ENCODE measurements at places on chromosomes 7 and 10. TPM values are rescaled to one million over a fixed set of nuclear protein-coding genes. Genes with fewer than 3 reads are reported as not detected.

DNA sequence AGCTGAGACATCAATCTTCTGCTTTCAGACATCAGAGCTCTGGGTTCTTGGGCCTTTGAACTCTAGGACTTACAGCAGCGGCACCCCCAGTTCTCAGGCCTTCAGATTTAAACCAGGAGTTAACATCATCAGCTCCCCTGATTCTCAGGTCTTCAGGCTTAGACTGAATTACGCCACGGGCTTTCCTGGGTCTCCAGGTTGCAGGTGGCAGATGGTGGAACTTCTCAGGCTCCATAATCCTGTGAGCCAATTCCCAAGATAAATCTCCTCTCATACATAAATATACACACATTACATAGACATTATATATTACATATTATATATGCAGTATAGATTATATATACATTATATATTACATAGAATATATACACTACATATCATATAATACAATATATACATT is 408.9 kb upstream of the AUTS2 start:
- no peak for DNase-seq

Gene HPS1
- 34.2 TPM for total RNA-seq

GRCh38 chr7:157429680-157430224 is 92.9 kb downstream of the DNAJB6 start:
- DNase-seq: no peak

DNA sequence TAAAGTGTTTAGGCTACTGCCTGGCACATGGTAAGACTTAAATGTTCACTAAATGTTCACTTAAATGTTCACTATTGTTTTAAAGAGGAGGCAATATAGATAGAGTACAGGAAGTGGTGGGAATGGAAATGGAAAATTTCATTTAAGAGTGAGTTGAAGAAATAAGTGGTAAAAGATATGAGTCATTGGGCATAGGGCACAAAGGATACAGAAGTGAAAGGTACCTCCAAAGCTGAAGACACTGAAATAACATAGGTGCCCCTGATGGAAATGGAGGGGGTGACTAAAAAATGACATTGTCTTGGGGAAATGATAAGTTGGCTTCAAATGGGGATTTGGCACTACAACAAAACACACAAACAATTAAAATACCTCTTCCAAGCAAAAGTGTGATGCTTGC is 5.2 kb upstream of the FRA10AC1 start:
- DNase-seq: no peak
